Choroid plexus epithelial cell (primary cell): ENCODE measurements at places on chromosomes 13 and 19.

- no peak for DNase-seq
Observed at GRCh38 chr13:47955836-47956235, 45.2 kb downstream of the SUCLA2 start.

DNA sequence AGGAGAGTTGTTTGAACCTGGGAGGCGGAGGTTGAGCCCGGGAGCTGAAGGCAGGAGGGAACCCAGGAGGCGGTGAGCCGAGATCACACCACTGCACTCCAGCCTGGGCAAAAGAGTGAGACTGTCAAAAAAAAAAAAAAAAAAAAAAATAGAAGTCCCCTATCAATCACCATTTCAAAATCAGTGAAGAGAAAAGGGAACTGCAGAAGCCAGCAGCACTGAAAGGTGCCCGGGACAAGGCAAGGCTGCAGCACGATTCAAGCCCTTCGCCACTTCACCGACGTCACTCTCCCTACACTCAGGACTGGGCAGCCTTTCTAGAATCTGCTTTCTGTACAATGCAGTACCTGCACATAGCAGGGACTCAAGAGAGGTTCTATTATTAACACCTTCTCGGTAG is 21.9 kb upstream of the USP12 start:
- DNase-seq, result no peak

GRCh38 chr19:14349426-14349825 is 31.8 kb upstream of the ADGRE5 start:
- DNase-seq, result no peak

GRCh38 chr19:22427547-22427946 is 5.4 kb upstream of the ZNF98 start:
- DNase-seq, result no peak

DNA sequence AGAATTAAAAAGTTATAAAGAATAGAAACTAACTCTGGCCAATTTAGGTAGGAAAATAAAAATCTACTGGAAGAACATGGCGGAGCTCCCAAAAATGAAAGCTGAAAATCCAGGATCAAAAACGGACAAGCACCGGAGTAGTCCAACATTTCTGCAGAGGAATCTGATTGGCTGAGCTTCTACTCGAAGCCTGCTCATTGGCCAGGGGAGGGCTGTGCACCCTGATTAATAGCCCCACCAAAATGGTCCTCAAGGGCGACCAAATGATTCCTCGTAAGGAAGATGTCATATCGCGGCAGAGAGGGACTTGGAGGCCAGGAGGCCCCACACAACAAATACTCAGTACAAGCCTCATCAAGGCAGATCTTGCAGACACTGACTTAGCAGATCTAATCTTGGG is 900.7 kb downstream of the UQCRFS1 start:
- no peak for DNase-seq

DNA sequence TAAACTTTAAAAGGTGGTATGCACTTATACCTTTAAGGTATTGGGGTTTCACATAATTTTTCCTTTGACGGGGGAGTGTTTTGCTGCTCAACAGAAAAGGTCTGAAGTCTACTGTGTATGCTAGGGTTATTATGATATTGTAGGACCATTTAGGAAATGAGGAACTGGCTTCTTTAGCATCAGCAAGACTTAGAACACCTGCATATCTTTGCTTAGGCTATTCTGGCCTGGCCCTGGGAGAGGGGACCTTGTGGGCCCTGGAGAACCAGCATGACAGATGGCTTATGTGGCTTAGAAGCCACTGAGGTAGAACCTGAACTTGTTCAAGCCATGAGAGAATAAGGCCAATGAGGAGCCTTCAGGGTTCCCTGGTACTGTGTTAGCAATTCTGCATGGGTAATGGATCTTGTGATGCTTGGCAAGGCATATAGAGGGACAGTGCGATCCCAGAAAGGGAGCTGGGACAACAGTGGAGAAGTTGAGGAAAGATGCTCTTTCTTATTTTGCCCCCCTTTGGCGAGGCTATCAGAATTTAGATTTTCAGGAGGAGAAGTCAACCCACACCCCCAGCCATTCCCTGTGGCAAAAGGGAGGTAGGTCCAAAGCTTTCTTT is 4.3 kb downstream of the RGCC start:
- DNase-seq, result no peak

DNA sequence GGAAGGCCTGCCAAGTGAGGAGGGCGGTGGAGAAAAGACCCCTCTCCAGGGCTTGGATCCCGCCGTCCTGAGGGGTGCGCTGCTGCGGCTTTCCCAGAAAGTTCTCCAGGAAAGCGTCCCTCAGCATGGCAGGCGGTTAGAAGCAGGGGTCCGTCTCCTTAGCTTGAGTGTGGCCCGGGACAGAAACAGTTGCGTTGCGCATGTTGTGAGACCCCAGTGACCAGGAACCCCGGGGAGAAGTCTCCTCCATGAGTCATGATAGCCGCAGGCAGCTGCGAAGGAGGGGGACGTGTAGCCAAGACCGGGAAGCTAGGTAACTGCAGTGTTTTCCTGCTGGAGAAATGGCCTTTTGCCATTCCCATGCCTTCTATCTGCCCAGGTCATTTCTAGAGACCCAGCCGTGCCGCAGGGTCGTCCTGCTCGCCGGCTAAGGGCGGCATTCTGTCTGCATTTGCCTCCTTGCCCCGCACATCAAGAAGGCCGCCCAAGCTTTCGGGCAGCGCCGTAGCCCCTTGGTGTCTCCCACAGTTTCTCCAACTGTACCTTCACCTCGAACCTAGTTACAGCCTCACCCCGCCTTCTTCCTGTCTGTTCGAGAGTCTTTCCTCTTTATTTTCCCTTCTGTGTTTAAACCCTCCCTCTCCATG is 64.3 kb downstream of the TM9SF2 start:
- peak; percentile 43 for DNase-seq

DNA sequence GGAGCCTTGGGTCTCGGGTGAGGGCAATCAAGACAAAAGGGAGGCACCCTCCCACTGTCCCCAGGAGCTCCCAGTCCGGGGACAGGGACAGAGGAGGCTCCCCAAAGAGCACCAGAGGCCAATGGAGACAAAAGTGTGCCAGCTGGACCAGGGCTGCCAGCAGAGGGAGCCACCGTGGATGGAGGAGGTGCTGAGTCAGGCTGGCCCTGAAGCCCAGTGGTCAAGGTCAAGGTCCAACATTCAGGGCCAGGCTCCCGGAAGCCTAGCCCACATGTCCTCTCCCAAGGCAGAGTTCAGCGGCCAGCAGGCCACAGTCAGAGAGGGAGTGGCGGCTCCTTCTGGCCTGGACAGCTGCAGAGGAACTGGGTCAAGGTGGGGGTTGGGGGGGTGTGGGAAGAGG is 8.4 kb downstream of the COL5A3 start:
- peak; percentile 14 for DNase-seq

DNA sequence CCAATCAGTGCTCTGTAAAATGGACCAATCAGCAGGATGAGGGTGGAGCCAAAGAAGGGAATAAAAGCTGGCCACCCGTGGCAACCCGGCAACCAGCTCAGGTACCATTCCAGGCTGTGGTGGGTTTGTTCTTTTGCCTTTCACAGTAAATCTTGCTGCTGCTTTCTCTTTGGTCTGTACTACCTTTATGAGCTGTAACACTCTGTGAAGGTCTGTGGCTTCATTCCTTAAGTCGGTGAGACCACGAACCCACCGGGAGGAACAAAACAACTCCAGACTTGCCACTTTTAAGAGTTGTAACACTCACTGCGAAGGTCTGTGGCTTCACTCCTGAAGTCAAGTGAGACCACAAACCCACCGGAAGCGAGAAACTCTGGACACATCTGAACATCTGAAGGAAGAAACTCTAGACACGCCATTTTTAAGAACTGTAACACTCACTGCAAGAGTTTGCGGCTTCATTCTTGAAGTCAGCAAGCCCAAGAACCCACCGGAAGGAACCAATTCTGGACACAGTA is 16.5 kb upstream of the SPACA6 start:
- DNase-seq, result no peak

DNA sequence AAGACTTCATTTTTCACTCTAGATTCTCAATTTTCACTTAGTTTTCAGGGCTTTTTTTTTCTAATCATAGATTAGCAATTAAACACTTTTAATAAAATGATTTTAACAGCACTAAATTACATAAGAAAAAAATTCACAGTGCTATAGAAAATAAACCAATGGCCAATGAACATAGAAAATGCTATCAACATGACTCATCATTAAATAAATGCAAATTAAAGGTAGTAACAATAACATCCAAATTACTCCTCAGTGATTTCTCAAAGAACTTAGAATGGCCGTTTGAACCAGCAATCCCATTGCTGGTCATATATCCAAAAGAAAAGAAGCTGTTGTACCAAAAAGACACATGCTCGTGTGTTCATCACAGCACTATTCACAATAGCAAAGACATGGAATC is 1058.9 kb downstream of the UQCRFS1 start:
- no peak for DNase-seq

- DNase-seq, result no peak
Observed at GRCh38 chr19:19997656-19998268, 41.5 kb downstream of the ZNF682 start.

- DNase-seq, result no peak
Observed at GRCh38 chr13:101025519-101025918, 350.9 kb upstream of the TMTC4 start.

DNA sequence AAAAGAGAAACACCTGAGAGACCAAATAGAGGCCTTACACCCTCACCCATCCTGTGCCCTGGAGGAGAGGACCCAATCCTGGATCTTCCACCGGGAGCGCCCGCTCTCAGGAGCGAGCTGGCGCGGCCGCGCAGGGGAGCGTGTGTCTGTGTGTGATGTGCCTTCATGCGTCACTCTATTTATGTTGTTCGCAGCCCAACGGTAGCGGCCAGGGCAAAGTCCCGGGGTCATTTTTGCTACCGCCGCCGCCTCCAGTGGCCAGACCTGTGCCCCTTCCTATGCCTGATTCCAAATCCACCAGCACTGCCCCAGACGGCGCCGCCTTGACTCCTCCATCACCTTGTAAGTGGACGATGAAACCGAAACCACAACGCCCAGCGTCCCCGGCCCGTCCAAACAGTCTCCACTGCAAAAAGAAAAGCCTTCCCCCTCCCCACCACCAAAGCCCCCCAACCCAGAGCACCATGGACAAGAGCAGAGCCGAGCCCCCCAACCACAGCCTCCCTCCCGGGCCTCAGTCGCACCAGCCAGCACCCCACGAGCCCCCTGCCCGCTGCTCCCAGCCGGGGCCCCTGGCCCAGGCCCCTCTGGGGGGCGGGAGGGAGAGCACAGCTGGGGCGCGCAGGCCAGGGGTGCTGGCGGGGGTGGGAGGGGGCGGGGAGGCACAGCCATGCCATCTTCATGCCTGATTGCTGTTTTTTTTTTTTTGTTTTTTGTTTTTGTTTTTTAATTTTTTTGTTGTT is 14.7 kb downstream of the LYL1 start:
- DNase-seq, result no peak

DNA sequence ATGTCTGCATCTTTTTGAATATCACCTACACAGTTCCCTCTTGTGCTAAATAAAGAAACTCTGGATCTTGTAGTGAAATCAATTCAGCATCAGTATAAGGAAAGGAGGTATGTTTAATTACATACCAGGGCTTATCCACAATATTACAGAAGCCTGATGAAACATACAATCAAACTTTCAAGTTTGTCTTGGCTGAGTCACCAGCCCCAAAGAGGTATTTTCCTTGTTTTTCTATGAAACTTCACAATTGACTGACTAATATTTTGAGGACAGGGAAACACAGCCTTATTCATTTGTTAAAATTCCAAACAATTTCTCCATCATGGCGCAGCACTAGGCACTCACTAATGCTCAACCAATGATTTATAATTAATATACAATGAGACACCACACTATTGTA is 952.4 kb downstream of the PCDH17 start:
- peak; percentile 3 for DNase-seq

- peak; percentile 24 for DNase-seq
Observed at GRCh38 chr19:1746401-1747284, 6.7 kb upstream of the ONECUT3 start.

GRCh38 chr13:98976941-98977340 is 923 bp downstream of the DOCK9 start:
- DNase-seq, result peak; percentile 70

- DNase-seq, result peak; percentile 28
Observed at GRCh38 chr13:35700671-35701070, 224.2 kb upstream of the MAB21L1 start.

- DNase-seq, result no peak
Observed at GRCh38 chr19:38047641-38048040, 140.6 kb downstream of the SIPA1L3 start.

DNA sequence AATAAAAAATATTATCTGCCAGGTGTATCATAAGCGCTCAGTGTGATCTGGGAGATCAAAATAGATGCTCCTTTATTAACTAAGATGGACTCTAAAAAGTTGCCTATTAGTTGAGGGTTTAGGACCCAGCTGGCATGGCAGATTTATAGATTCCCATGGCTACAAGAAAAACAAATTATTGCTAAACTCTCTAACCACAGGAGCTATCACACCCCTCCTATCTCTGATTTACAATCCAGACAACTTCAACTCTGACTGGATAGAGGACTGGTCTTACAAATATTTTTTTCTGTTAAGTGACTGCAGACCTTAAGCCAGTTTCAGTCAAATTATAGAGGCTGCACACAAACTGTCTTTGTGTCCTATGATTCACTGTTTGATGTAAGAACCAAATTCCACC is 45.4 kb upstream of the MYCBP2 start:
- peak; percentile 26 for DNase-seq

- peak; percentile 83 for DNase-seq
Observed at GRCh38 chr19:39401549-39402345, 4.9 kb upstream of the ZFP36 start.

GRCh38 chr13:103525530-103525929 is 459.3 kb upstream of the SLC10A2 start:
- no peak for DNase-seq

DNA sequence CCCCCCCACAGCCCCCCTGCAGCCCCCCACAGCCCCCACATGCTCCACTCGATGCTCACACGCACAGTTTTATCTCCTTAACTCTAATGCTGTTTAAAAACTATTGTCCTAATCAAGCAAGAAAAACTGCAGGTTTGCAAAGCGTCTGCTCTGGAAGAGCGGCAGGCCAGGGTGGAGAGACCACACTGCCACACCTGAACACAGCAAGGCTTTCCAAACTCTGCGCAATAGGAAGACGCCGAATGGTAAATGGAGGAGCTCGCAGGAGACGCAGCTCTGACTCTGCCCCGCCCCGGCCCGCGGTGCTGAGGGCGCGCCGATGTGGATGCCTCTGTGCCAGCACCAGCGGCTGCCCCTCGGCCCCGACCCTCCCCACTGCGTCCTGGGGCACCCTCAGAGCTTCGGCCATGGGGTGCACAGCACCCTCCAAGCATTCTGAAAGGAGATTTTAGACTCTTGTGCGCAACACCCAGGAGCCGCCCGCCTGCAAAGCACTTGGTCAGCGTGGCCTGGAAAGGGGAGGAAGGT is 32.4 kb downstream of the RASA3 start:
- DNase-seq, result peak; percentile 41

- no peak for DNase-seq
Observed at GRCh38 chr13:96824140-96824539, 170.1 kb downstream of the OXGR1 start.

GRCh38 chr13:82292334-82292733 is 1589.9 kb downstream of the SLITRK1 start:
- no peak for DNase-seq

- no peak for DNase-seq
Observed at GRCh38 chr19:5287066-5287465, 53.5 kb downstream of the PTPRS start.

GRCh38 chr13:75135325-75135825 is 346.6 kb downstream of the TBC1D4 start:
- DNase-seq, result peak; percentile 98
